ENCODE measurements at places on chromosomes 5 and 9. TPM values are rescaled to one million over a fixed set of nuclear protein-coding genes. Genes with fewer than 3 reads are reported as not detected.

Gene PCDHB13
- 3.3 TPM for total RNA-seq

Gene PTGDS
- 5.6 TPM for total RNA-seq

Gene INSL4
- not detected for total RNA-seq

Gene MYORG
- 6.9 TPM for total RNA-seq

DNA sequence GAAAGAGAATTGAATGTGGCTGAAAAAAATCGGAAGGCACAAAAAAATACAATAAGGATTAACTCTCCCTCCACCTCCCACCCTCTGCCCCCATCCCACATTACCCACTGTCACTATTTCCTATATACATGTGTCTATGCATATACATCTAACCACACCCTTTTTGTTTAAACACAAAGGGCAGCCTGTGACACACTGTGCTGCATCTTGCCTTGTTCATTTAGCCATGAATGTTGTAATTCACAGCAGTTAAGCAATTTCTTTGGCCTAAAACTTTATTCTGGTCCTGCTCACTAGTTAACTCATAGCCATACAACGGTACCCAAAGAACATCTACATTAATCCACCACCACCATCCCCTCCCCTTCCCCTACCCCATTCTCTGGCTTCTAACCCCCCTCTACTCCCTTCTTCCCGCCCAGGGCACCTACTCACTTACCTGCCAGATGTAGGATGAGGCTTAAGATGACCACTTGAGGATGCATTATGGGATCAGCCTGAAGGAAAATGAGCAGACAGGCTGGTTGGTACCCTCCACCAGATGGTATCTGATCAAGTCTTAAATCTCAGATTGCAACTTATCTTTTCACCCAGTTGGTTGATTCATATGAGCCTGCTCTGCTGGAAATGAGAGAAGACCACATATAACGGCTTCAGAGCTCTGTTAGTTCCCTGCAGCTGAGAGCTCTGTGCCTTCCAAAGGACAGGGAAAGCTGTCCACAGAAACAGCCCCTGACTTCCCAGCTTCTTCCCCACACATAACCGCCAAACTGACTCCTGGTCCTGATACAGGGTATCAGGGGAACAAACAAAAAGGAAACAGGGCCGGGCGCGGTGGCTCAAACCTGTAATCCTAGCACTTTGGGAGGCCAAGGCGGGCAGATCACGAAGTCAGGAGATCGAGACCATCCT is 1.2 kb downstream of the HAVCR1 start:
- no peaks in the 10 kb centered on the region for H3K36me3 ChIP-seq
- H3K27ac ChIP-seq, result no peak overlapping the region
- DNase-seq, result no peak

DNA sequence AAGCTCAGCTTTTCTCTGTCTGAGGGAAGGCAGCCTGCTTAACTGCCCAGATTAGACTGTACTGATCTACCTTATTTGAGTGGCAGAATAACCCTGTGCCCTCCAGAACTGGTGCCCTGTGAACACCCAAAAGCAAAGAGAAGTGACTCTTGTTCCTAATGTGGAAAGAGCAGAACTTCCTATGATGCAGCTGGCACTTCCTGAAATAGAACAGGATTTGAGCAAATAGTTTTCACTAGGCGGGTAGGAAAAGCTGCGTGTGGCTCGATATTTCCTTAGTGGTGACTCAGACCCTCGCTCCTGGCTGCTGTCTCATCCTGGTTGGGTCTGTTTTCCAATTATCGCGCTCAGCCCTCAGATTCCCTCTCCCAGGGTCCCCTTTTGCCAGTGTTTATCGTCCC is 89.9 kb downstream of the SH3TC2 start:
- peaks cover 2% of the 10 kb centered on the region for H3K27me3 ChIP-seq
- H3K4me1 ChIP-seq, result peaks cover 34% of the 10 kb centered on the region
- H3K4me3 ChIP-seq, result no peak overlapping the region

DNA sequence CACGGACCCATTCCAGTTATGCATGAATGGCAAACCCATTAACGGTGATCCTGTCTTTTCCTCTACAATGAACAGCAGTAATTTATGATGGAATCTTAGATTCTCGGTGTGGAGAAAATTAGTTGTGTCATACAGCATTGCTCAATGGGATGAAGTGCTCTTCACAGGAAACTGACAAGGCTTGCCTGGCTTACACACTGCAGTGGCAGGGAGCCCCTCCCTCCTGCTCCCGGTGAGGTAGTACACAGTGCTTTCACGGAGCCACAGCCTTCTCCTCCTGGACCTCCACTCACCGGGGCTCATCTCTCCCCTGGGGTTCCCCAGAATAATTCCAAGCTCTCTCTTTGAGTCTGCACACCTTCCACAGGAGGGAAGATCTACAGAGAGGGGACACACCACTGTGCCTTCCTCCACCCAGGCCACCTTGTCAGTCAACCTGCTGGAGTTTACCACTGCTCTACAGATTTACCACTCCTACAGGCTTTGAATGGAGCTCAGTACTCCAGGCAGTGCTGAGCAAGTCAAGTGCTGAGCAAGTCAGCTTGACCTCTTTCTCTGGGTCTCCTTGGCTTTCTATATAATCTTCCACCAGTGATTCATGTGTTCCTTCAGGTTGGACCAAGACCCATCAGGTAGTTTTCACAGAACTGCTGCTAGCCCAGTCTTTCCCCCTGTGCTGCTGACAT is 59.1 kb upstream of the TBC1D2 start:
- no peak overlapping the region for H3K4me3 ChIP-seq
- DNase-seq, result peak; percentile 39
- no peak overlapping the region for H3K27ac ChIP-seq
- no peaks in the 10 kb centered on the region for H3K36me3 ChIP-seq

DNA sequence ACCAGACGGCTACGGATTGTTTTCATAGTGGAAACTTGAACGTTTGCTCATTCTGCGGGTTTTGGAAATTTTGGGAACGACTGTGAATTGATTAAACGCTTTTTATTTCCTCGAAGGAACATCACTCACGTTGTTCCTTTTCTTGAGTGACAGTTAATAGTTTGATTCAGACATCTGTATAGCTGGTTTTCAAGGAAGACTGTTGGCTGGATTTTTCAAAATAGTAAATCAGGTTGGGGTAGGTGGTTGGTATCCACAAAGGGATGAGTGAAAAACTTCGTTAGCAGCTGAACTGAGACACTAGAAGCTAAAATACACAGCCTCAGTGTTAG is 1.1 kb downstream of the TGFBR1 start:
- no peaks in the 10 kb centered on the region for H3K36me3 ChIP-seq
- peak overlapping the region; percentile 76 for H3K4me3 ChIP-seq
- H3K27me3 ChIP-seq, result no peaks in the 10 kb centered on the region
- H3K4me1 ChIP-seq, result peaks cover 21% of the 10 kb centered on the region
- H3K27ac ChIP-seq, result peak overlapping the region; percentile 88
- no peak for DNase-seq

GRCh38 chr9:93132287-93132927 is 1.6 kb downstream of the NINJ1 start:
- H3K4me1 ChIP-seq, result peaks cover 20% of the 10 kb centered on the region
- no peaks in the 10 kb centered on the region for H3K36me3 ChIP-seq
- H3K27me3 ChIP-seq, result no peaks in the 10 kb centered on the region
- peak overlapping the region; percentile 70 for H3K4me3 ChIP-seq
